Activated T-cell treated with anti-CD3 and anti-CD28 coated beads for 4 hours (primary cell): ENCODE measurements at places on chromosomes 2 and 18.

DNA sequence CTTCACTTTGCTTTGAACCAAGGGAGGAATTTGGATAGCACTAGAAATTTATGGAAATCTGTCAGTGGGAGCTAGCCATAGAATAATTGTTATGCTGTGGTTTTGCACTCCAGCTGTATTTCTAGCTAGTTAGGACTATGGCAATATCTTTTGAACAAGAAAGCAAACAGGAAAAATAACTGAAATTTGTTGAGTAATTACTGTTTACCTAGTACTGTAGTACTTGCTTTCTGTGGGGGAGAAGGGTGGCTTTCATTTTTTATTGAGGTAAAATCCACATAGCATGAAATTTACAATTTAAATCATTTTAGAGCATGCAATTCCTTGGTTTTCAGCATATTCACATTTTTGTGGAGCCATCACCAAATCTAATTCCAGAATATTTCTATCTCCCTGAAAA is 28.4 kb downstream of the MBD5 start:
- DNase-seq = no peak

GRCh38 chr18:56083097-56083521 is 495.1 kb upstream of the TCF4 start:
- DNase-seq = no peak

GRCh38 chr2:69340101-69340775 is 46.8 kb downstream of the GFPT1 start:
- DNase-seq = no peak

DNA sequence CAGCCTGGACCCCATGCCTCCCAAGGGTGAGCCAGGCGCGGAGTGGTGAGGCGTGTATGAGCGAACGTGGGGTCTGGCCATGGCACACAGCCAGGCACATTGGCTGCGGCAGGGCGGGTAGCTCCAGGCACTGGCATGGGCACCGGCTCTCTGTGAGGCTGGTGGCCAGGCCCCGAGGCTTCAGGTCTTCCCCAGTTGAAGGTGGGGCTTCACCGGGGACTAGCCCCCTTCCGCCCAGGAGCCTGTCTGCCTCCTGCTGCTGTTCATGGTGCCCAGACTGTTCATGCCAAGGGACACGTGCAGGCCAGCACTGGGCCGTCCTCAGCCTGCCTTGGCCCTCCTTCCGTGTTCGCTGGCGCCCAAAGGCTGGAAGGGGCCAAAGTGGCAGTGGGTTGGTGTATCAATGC is 26.8 kb downstream of the DDX1 start:
- no peak for DNase-seq

DNA sequence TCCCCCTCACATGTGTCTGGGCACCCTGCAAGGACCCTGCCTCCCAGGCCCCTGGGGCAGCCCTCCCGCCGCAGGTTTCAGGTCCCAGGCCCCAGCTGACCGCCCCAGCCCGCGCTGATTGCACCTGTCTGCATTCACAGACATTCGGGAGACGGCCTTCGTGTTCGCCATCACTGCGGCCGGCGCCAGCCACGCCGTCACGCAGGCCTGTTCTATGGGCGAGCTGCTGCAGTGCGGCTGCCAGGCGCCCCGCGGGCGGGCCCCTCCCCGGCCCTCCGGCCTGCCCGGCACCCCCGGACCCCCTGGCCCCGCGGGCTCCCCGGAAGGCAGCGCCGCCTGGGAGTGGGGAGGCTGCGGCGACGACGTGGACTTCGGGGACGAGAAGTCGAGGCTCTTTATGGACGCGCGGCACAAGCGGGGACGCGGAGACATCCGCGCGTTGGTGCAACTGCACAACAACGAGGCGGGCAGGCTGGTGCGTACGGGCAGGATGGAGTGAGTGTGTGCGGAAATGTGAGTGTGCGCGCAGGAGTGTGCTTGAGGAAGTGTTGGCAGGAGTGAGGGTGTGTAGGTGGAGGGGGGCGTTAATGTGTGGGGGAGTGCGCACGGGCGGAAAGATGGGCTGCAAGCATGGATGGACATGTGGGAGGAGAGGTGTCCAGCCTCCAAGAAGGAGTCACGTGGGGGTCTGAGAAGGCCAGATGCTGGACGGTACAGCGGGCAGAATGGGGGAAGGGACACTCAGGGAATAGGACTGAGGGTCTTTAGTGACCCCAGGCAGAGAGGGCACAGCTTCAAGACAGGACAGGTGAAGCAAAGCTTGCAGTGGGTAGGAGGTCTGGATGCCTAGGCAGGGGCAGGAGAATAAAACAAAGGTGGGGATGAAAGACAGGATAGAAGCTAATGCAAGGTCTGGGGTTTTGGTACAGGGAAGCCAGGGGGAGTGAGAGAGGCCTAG is 9.0 kb upstream of the WNT10A start:
- DNase-seq = no peak

DNA sequence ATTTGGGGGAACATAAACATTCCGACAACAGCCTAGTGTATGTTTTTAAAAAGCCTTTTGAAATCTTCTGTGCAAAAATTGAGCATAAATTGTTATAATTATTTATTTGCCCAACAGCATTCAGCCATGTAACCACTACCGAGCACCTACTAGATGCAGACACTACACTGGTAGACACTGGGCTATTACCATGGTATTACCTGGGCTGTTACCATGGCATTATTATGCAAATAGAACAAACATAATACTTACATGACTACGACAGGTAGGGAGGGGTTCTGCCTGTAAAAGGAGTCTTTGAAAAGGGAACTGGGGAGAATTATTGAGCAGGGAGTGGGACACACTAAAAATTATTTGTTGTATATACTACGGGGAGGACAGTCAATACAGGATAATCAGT is 116.4 kb downstream of the MREG start:
- DNase-seq = no peak

- DNase-seq = no peak
These were observed 146.5 kb downstream of the TRIM43 start for GRCh38 chr2:95738301-95738700.

GRCh38 chr2:108288534-108289106 is at the start of gene SULT1C2:
SULT1C2 (plus strand) TSS chr2:108288895; CDS start chr2:108293668, 4,773 bp downstream.
- no peak for DNase-seq

- no peak for DNase-seq
These were observed 45.3 kb downstream of the BIN1 start for GRCh38 chr2:127061375-127062273.

DNA sequence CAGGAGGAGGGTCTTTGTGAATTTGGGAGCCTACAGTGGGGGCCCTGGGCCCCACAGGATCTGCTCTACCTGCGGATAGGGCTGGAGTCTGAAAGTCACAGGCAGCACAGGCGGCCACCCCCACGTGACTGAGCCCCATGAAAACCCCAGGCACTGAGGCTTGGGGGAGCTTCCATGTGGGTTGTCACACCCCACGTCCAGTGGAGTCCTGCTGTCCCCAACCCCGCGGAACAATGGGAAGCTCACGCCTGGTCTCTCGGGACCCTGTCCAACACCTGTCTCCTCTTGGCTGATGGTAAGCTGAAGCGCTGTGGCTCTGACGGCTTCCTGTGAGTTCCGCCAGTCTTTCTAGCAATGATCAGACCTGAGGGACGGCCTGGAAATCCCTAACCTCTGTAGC is 85.8 kb downstream of the PTGR3 start:
- DNase-seq = no peak

DNA sequence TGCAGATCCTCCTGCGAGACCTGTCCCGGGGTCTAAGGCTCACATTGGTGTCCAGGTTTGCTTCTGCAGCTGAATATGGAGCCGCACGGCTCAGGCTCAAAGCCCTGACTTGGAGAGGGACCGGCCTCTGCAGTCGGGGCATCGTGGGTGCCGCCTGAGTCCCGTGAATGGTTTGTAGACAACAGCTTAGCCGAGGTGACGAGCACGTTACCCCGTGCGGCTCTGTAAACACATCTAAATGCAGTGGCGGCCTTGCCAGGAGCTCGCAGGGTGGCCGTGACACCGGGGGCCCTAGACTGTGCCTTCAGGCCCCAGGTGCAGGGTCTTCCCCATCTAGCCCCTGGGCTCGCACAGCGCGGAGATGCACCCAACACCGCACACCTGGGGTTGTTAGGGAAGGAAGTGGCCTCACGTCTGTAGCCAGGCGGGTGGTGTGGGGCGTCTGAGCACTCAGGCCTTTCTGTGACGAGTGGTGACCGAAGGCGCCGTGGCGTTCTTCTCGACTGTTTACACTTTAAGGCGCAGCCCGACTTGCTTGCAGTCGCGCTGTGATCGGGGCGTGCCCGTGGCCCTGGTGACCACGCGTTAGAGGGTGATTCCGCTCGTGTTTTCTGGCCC is 91.6 kb downstream of the NFATC1 start:
- no peak for DNase-seq

DNA sequence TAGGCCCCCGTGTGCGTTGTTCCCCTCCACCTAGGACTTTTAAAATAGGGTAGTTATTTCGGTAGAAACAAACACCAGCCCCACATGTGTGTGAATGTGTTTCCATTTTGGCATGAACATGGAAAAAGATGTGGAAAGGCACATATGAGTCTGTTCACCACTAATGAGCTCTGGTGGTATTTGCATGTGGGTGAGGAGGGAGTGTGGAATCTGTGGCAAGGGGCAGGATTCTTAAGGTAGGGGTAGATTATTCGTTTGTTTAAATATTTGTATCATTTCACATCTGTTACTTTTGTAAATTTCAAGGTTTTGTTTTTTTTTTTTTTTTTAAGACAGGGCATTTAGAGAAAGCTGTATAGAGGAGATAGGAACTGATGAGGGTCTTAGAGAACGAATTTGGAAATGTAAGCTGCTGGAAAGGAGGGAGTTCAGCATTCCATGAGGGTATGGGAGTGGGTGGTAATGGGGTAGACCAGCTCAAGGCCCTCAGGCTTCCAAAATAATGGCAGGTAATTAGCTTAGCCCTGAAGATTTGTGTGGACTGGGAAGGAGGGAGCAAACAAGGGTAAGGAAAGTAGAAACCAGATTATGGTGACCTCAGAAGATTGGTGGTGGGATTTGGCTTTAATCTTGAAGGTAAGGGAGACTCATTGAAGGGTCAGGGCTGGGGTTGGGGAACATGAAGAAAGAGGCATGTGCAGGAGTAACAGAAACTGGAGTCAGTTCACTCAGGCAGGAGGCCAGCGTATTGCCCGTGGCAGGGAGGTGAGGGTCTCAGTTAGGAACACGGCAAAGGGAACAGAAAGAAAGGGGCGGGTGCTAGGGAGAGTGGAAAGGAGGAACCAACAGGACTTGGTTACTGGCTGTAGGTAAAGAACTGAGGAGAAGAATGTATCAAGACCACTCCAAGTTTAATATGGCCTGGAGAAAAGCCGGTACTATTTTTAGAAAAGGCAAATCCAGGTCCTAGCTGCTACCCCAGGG is 123.6 kb downstream of the PLB1 start:
- no peak for DNase-seq

GRCh38 chr2:190352668-190353536 is 9.5 kb downstream of the INPP1 start:
- DNase-seq = no peak

DNA sequence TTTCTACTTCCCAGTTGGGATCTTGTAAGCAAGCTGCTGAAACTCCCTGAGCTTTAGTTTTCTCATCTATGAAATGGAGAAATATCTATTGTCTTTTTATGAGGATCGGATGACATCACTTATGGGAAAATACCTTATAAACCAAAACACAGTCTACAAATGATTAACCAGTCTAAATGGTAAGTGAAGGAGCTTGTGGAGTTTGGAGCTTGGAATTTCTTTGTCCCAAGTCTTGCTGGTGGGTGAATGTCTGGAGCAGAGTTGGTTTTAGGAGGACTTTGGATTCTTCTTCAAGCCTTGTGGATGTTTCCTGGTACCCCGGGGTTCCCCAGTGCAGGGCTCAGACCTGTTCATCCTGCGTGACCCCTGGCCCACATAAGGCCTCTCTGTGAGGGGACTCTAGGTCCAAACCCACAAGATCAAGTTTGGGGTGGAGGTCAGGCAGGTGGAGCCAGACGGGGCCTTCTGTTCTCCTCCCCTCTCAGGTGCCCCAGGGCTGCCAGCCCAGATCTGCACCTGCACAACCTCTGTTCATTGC is 43.2 kb downstream of the FOSL2 start:
- no peak for DNase-seq

DNA sequence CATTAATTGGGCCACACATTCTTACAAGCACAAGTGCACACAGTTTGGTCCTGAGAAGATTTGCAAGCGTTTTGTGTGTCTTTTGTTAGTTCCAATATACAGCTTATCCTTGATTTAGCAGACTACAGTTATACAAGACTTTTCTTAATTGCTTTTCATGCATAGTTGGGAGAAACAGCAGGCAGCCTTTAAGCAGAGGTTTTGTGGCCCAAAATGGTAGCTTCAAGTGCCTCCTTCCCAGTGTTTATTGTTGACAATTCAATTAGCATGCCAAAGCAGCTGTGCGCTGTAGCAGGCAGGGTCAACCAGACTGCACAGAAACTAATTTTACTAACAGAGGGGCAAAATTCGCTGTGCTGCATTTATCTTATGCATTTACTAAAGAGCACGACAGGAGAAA is 47.5 kb downstream of the FRZB start:
- DNase-seq = no peak

- DNase-seq = no peak
These were observed 461.0 kb downstream of the DLGAP1 start for GRCh38 chr18:3993941-3994687.

- DNase-seq = no peak
These were observed 50.3 kb upstream of the FOSL2 start for GRCh38 chr2:28342081-28342967.

DNA sequence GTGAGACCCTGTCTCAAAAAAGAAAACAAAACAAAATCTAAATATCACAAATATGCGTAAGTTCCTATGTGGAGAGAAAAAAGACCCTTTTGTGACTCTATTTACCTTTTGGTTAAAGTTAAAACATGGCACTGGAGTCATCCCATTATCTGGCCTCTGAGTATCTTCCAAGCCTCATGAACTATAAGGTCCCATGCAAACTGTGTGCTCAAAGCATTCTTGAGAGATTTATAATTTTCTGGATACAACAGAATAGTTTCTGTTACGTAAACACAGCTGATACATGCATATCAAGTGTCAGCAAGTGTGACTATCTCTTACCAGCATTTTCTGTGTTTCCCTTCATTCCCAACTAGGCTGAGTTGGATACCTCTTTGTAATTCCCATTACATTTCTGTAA is 8.8 kb upstream of the NOSTRIN start:
- no peak for DNase-seq
